ENCODE measurements at places on chromosomes 6 and 20.
A peak's percentile ranks its signal among the peaks of the same experiment; 100 is the strongest.

DNA sequence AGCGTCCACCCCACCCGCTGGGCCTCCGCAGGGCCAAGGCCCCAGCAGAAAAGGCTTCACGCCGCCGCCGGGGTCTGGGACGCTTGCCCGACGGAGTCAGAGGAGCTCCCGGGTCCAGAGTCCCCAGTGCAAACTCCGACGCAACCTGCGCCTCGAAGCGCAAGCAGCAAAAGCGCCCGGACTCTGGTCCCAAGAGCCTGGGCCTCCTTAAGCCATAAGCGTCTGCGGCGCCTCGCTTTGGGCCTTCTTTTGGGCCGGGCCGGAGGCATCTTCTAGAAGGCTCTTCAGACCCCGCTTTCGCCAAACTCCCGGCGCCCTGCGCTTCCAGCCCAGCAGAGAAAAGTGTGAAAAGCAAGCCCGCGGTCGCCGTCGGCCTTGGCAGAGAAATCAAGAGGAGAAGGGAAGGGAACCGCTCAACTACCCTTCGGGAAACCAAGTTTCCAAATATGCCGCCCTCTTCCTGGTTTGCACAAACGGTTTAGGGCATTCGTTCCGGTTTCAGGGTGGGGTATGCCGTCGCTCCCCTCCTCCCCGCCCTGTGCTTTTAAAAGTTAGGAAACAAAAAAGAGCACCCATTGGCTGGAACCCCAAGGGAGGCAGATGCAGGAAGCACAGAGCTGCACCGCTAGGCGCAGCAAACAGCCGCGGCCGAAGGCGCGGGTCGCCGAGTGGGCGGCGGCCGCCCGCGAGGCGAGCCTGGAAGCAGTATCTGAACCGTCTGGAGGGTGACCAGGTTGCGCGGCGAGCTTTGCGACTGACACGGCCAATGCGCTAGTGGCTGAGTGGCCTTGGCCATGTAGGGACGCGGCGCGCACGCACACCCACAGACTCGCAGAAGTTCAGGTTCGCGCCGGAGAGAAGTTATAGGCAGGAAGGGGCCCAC is 1.2 kb downstream of the TBX18 start:
- peak; percentile 81 for DNase-seq

GRCh38 chr6:154543628-154544027 is 33.1 kb upstream of the CNKSR3 start:
- DNase-seq: no peak

- DNase-seq: no peak
Measured at GRCh38 chr6:44935693-44936300, 392.3 kb upstream of the RUNX2 start.

DNA sequence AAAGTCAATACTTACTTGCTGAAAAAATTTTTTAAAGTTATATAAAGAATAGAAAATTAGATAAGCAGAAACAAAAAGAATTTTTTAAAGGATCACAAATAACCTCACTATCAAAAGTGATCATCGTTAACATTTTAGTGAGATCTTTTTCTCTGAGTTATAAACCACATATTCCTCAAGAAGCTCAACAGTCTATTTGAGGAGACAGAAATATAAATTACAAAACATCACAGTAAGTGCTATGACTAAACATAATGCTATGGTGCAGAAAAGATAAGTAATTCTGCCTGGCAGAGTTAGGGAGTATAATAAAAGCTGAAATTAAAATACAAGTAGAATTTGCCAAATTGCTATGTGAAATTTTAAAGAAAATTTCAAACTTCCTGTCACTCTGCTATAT is 226.7 kb downstream of the LMBRD1 start:
- DNase-seq: no peak

- no peak for DNase-seq
Measured at GRCh38 chr20:41309817-41310216, 7.7 kb downstream of the ZHX3 start.

DNA sequence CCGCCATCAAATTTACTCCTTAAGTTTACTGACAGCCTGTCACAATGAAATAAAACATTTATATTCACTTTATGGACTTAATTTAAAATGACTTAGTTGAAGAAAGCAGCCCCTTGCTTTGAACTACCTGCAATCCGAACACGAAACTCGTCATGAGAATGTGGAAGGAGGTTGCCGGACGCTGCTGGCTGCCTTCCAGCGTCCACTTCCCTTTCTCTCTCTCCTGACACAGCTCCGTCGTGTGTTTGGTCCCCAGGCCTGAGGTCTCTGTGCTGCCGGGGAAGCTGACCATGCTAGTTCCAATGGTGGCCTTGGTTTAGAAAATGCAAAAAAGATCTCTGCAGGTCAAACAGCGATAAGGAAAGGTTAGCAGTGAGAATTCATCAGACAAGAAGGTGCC is 519.7 kb downstream of the CDH26 start:
- no peak for DNase-seq

DNA sequence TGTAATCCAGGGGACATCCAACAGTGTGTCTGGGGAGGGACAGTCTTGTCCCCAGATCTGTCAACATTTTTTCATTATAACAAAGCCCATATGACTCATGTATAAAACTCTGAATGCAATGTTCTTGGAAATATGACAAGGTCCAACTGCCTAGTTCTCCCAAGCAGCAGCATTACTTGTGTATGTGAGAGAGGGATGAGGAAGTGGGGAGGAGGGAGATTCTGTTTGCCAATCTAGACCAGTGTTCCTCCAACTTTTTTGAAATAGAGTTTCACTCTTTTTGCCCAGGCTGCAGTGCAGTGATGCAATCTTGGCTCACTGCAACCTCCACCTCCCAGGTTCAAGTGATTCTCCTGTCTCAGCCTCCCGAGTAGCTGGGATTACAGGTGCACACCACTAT is 394.8 kb downstream of the DHX35 start:
- no peak for DNase-seq

DNA sequence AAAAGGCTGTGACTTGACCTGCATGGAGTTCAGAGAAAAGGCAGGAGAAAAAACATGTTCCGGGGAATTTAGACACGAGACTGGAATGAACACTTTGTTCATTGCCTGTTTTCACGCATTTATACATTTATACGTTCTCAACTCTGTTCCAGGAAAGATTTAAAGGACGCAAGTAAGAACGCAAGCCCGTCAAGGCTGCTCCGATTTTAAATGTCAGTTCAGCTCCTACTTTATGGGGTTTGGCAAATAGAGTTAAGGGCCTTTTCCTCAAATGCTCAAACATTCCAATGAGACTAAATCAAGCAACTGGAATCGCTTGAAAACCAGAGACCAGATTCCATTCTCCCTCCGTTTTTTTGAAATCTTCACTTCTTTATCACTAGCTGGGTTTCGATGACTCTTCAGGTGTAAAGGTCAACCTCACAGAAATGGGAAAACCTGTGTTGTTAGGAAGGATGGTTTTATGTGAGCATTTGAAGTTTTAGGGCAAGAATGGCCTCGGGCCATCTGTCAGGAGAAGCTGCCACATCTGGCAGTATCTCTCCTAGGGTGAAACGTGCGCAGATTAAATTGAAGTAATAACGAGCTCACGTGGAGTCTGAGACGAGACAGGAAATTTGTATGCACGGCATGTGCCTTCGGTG is 24.9 kb downstream of the TTLL2 start:
- DNase-seq: no peak

DNA sequence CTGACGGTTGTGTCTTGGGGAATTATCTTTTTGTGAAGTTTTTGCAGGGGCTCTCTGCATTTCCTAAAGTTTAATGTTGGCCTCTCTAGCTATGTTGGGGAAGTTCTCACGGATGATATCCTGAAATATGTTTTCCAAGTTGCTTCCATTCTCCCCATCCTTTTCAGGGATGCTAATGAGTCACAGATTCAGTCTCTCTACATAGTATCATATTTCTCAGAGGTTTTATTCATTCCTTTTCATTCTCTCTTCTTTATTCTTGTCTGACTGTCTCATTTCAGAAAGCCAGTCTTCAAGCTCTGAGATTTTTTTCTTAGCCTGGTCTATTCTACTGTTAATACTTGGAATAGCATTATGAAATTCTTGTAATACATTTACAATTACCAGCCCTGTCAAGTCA is 61.3 kb downstream of the UNC5CL start:
- DNase-seq: no peak

GRCh38 chr20:63636752-63637628 is 10.1 kb upstream of the GMEB2 start:
- no peak for DNase-seq

GRCh38 chr6:64539917-64540316 is 904.3 kb downstream of the PHF3 start:
- DNase-seq: no peak

- no peak for DNase-seq
Measured at GRCh38 chr6:42029881-42030280, 20.4 kb upstream of the TAF8 start.

- DNase-seq: no peak
Measured at GRCh38 chr6:13260831-13261230, 67.5 kb downstream of the TBC1D7 start.

DNA sequence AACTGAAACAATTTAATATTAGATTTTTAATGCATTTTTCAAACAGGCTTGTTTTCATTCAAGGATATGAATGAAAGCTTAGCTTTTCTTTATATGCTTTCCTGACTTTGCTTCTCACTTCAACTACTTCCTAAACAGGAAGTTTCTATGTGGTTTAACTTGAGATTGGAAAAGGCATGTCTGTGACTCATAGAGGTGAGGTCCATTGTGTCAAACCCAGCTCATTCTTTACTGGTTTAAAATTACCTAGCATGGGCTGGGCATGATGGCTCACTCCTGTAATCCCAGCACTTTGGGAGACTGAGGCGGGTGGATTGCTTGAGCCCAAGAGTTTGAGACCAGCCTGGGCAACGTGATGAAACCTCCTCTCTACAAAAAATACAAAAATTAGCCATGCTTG is 34.4 kb downstream of the EFHC1 start:
- DNase-seq: peak; percentile 51

All from Calu3 (cell line).